GM04504 (cell line): ENCODE measurements at places on chromosomes 2 and 18.

GRCh38 chr2:47386551-47386950 is 16.4 kb upstream of the MSH2 start:
- no peak for DNase-seq

- DNase-seq, result no peak
Measured at GRCh38 chr2:216837740-216838139, 22.1 kb downstream of the TNP1 start.

DNA sequence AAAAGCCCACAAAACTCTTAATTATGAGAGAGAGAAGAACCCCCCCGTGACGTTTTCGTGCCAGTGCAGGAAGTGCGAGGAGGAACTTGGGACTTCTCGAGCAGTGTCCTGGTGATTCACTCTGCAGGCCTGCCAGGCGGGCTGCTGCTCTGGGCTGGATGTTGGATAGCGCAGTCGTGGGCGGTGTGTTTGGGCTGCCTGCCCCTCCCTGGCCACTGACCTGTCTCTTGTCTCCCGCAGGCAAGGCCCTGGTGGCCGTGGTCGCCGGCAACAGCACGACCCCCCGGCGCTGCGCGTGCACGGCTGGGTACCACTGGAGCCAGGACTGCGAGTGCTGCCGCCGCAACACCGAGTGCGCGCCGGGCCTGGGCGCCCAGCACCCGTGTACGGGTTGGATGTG is 29.0 kb downstream of the TNFRSF11A start:
- no peak for DNase-seq

GRCh38 chr2:20666005-20666303 is 990 bp upstream of the GDF7 start:
- DNase-seq, result no peak

DNA sequence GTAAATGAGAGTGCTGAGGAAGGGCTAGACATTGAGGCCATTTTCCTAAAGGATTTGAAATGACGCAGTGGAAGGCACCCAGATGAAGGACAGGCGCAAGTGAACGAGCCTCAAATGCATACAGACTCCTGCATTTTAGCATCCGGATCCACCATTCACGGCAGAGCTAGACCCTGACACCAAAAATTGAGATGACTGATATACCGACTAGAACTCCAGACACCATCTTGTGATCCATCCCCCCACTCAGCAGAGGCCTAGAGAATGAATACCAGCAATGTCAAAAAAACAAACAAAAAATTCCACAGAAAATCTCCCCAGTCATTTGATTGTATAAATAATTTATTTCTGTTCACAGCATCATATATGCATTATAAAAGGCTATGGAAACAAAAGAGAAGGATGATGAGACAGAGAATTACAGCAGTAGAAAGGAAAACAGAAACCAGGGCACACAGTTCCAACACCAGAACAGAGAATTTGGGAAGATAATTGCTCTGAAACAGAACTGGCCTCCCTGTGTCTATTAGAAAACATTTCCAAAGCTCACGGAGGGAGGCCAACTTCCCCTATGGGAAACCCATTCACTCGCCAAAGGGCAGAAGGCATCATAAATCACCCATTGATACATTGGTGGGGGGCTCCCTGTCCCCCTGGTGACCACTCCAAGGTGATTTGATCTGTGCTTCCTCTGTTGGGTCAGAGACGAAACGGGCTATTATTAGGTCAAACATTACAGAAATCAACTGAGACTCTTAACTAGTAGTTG is 4.0 kb downstream of the ARL4C start:
- DNase-seq, result no peak

DNA sequence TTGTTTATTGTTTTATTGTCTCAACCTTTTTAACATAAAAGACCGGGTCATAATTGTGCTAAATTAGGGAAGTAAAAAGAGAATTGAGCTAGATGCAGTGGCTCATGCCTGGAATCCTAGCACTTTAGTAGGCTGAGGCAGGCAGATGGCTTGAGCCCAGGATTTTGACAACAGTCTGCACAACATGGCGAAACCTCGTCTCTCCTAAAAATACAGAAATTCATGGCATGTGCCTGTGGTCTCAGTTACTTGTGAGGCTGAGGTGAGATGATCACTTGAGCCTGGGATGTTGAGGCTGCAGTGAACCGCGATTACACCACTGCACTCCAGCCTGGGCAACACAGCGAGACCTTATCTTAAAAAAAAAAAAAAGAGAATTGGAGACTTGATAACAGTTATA is 104.2 kb upstream of the TTC27 start:
- DNase-seq, result no peak

- DNase-seq, result peak; percentile 20
Measured at GRCh38 chr18:45413180-45413836, 202.0 kb upstream of the SLC14A2 start.

DNA sequence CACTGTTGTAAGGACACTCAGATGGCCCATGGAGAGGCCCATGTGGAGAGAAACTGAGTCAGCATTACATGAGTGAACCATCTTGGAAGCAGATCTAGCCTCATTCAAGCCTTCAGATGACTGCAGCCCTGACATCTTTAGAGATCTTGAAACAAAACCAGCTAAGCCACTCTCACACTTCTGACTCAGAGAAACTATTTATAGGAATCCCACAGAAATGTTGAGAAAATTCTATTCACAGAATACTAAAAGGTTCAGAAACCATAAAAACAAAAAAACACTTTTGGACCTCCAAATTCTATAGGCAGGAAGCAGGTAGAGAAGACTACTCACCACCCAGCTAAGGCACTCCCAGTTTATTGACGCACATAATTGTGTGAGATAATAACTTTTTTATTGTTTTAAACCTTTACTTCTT is 8.7 kb downstream of the TMEM169 start:
- DNase-seq, result no peak

DNA sequence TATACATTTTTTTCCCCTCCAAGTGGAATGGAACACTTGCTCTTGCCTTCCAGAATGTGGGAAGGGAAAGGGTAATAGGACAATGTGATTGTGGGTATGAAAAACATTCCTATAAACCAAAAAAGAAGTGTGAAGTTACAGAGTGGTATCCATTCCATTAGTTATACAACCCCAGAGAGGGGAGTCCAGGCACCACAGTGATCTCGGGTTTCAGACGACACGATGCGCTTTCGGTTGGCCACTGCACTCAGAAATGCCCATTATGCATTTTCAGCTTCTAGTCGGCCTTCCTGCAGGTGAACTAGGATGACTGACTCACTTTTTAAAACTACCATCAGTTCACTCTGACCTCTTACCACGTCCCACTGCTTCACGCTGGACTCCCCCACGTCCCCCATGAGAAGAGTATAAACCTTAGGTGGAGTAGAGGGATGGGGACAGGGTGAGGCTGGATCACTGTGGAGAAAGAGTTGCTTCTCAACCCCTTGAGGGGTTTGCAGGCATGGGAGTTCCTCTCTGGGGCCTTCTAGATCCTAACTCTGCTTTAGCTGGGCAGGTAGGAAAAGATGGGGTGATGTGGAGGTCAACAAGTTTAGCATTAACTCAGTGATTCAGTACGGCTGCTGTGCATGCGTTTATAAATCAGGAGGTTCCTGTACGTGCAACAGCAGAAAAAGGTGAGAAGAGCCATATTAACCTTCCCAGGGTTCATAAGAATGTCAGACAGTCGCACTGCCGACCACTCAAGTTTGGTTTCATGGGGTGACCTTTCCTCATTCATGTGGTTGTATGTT is 50.5 kb downstream of the ZNF532 start:
- DNase-seq, result no peak

DNA sequence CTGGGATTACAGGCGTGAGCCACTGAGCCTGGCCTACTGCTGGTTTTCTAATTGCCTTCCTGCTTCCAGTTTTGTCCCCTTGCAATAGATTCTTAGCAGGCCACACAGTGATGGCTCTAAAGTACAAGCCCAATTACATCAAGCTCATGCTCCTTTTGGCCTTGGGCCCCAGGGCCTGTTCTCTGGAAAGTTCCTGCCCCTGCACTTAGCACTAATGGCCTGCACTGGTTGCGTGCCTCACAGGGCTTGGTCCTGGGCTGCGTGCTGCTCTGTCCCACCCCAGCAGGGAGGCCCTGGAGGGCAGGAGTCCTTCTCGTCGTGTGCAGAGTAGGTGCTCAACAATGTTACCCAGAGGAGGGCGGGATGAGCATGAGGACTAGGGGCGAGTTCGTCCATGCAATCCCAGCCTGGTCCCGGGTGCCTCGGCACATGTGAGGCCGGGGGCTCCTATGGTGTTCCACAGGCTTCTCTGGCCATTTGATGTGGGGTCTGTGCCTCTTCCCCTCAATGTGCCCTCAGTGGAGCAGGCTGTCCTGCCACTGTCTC is 51.7 kb downstream of the PDCL3 start:
- no peak for DNase-seq

DNA sequence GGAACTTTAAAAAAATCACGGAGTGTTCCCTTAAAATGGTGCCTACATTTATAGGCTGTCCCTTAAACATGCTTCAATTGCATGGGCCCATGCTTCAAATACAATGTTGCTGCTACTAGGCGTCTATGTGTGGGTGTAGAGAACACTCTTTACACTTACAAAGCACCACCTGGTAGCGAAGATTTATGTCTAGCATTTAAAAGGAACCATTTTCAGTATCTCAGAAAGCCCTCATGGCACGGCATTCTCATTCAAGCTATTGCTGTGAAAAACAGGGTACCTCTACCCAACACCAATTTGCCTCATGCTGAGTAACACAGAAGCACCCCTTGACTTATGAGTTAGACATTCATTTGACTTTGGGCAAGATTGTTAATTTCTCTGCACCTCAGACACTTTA is 112.9 kb upstream of the CNTNAP5 start:
- no peak for DNase-seq

DNA sequence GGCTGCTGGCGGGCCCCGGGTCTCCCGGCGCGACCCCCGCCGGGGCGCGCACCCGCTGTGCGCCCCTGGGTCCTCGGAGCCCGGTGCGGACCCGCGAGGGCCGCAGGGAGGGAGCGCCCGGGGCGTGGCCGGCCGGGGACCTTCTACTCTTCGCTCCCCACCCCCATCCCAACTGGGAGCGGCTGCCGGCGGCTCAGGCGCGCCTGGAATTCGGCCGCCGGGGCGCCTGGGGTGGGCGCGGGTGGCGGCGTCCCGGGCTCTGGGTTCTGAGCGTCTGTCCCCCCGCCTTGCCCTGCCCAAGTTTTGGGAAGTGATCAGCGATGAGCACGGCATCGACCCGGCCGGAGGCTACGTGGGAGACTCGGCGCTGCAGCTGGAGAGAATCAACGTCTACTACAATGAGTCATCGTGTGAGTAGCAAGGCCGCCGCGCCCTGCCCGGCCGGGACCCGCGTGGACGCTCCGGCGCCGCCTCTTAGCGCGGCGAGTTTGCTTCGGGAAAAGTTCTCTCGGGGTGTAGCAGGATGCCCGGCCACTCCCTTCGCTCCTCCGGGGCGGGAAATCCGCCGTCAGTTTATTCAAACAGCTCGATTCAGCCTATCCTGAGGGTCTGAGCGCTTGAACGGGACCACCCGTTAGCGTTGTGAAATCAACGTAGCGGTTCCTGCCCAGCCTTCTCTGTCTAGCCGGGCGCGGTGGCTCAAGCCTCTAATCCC is 502 bp downstream of the TUBB6 start:
- DNase-seq, result peak; percentile 76

DNA sequence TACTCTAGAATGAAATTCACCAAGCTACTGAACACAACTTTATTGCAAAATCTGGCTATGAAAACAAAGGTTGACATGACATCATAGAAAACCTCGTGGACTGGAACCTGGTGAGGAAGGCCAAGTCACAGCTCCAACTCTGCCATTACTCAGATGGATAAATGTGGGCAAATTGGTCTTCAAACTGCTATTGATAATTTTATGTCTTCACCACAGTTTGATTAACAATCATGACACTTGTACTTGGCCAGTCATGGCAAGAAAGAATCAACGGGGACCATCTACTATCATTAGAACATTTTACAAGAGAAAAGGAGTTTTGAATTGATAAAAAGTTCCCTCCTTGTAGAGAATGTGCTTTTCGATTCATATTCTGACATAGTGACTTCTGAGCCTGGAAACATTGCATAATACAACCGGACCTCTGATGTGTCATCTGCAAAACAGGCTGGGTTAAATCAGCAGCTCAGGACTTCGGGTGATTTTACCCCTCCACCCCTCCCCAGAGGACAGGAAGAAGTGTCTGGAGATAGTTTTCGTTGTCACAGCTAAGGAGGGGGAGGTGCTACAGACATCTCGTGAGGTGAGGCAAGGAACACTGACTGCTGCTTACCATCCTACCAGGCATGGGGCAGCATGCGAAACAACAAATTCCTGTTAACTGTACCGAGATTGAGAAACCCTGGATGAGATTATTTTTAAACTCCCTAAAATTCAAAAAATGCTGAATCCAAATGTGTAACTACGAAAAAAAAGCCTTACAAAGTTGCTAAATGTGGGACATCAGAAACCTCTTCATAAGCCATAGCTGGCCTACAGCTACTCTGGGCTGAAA is 8.4 kb downstream of the L3MBTL4 start:
- DNase-seq, result peak; percentile 9

DNA sequence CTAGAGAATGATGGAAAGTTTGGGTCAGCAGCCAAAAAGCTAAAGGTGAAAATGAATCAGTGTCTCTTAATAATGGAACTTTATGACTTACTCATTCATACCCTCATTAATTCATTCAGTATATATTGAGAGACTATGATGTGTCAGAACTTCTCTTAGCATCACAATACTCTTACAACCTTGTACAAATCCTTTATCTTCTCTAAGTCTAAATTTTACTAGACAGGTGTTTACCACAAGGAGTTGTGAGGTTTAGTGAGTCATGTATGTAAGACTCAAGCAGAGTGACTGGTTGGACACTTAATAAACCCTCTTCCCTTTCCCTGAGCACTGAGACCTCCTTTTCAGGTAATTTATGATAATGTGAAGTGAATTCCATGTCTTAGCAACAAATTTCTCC is 129.6 kb downstream of the PPP1R1C start:
- no peak for DNase-seq

DNA sequence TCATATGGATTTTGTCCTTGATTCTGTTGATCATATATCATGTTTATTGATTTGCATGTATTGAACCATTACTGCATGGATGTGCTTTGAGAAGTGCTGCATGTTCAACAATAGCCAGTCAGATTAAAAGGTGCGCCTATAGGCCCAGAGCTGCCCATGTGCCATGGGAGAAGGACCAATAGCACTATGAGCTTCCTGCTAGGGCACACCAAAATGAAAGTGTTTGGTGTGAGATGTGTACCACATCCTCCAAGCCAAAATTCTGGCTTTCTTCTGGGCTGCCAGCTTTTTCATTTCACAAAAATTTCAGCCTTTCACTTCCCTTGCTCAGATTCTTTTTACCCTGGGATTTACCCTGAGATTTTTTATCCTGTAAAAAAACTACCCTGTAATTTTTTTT is 34.8 kb upstream of the MMADHC start:
- DNase-seq, result no peak

GRCh38 chr18:5895299-5895875 is at the start of gene TMEM200C:
Gene TMEM200C (minus strand): TSS chr18:5895522. CDS start chr18:5892063, 3,459 bp downstream.
- DNase-seq, result no peak
